Naive thymus-derived CD8-positive, alpha-beta T cell (primary cell): ENCODE measurements at places on chromosomes 4 and X. TPM values are rescaled to one million over a fixed set of nuclear protein-coding genes. Genes with fewer than 3 reads are reported as not detected.

Gene BMPR1B
- polyA plus RNA-seq = not detected

GRCh38 chrX:70479247-70479921, 34.7 kb downstream of the DLG3 start:
- DNase-seq = no peak
- no peaks in the 10 kb centered on the region for H3K27me3 ChIP-seq
- H3K36me3 ChIP-seq = peaks cover 29% of the 10 kb centered on the region

DNA sequence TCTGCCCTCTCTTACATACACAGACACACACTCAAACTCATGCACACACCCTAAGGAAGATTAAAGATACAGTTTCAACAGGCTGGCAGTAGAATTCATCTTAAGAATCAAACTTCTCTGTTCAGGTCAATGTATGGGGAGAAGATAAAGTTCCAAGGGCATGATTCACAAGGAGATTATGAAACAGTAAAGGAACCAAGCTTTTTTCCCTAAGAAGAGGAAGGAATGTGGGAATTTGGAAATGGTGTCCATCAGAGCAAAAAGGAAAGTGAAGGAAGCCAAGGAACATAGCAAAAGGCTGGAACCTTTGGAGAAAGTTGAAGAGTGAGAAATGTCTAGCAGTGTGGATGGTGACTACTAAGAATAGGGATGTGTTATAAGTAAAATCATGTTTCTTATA, 191.0 kb upstream of the NPY2R start:
- no peaks in the 10 kb centered on the region for H3K36me3 ChIP-seq
- no peak overlapping the region for H3K27ac ChIP-seq
- no peaks in the 10 kb centered on the region for H3K4me1 ChIP-seq
- peaks cover 13% of the 10 kb centered on the region for H3K27me3 ChIP-seq

DNA sequence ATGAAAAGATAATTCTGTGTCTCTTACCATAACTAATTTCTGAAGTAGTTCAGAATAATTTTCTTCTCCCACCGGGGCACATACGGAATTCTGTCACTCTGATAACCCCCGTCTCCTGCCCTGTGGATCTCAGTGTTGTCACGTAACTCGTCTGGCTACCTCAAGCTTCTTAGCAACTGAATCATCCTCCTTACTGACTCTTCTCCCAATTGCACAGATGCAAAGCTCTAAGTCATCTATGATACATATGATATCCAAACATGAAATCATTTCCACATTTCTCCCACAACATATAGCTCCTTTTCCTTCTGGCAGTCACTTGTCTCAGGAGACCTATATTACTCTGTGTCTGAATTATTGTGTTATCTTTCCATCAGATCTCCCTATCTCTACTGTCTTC, 1043.1 kb upstream of the TENM3 start:
- H3K27me3 ChIP-seq = no peaks in the 10 kb centered on the region
- no peaks in the 10 kb centered on the region for H3K36me3 ChIP-seq
- no peaks in the 10 kb centered on the region for H3K4me1 ChIP-seq
- no peak overlapping the region for H3K27ac ChIP-seq
- H3K4me3 ChIP-seq = no peak overlapping the region

GRCh38 chr4:83179205-83179604, 64.7 kb upstream of the PLAC8 start:
- no peaks in the 10 kb centered on the region for H3K4me1 ChIP-seq
- H3K36me3 ChIP-seq = no peaks in the 10 kb centered on the region

- no peaks in the 10 kb centered on the region for H3K27me3 ChIP-seq
- DNase-seq = no peak
- no peaks in the 10 kb centered on the region for H3K36me3 ChIP-seq
- H3K4me3 ChIP-seq = no peak overlapping the region
- no peak overlapping the region for H3K27ac ChIP-seq
Measured at GRCh38 chrX:151000861-151001331, 17.8 kb downstream of the HMGB3 start.
